Caco-2 (cell line): ENCODE measurements at places on chromosomes 11 and 22.

DNA sequence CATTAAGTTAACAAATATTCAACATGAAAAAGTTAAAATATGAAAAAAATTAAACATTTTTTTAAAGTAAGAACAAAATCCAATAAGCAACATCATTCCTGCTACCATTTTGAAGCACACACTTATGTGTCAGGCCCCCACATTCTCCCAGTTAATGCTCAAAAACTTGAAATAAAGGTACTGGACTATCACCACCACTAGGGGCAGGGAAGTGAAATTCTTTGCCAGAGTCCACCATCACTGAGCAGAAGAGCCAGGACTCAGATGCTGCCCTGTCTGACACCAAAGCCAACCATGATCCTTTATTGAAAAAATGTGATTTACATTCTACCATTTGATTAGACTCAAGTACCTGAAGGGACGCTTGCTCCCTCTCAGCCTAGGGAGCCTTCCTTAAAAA lies 39.1 kb downstream of the PITPNB start:
- peak; percentile 48 for DNase-seq
- H3K27ac ChIP-seq: peak overlapping the region; percentile 35
- no peaks in the 10 kb centered on the region for H3K36me3 ChIP-seq
- no peaks in the 10 kb centered on the region for H3K27me3 ChIP-seq
- no peak overlapping the region for H3K4me3 ChIP-seq

DNA sequence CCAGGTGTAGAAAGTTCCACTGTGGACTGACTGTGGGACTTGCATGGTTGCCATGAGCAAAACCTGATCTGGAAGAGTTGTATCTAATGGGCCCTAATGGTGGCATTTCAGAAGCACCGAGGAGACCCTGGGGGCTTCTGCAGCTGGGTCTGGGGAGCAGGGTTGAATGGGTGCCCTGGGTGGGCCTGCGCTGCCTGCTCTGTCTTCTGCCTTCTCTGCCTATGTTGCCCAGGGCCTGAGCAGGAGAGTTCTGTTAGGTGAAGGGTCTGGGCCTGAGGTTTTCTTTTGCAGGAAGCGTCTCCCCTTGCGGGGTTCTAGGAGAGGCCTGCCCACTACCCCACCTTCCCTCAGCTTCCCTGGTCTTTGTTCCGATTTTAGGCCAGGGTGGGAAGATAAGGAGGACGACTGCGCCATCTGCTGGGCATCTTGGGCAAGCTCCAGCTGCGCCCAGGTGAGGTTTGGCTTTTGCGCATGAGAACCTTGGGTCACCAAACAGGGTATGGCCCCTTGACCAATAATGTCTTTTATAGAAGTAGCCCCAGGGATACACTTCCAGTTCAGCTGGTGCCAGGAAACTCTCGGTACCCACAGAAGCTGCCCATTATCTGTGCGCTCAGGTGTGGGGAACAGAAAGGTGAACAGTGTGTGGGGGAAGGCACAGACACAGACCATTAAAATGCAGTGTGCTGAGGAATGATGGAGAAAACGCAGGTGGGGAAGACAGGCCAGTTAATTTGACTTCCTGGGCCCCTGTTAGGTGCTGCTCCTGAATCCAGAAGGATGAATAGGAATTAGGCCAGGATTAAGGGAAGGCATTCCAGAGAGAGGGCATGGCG lies 23.2 kb downstream of the COMMD9 start:
- H3K27ac ChIP-seq: no peak overlapping the region
- H3K27me3 ChIP-seq: no peaks in the 10 kb centered on the region
- H3K4me3 ChIP-seq: no peak overlapping the region
- no peaks in the 10 kb centered on the region for H3K4me1 ChIP-seq
- peak; percentile 54 for DNase-seq
- H3K36me3 ChIP-seq: no peaks in the 10 kb centered on the region

DNA sequence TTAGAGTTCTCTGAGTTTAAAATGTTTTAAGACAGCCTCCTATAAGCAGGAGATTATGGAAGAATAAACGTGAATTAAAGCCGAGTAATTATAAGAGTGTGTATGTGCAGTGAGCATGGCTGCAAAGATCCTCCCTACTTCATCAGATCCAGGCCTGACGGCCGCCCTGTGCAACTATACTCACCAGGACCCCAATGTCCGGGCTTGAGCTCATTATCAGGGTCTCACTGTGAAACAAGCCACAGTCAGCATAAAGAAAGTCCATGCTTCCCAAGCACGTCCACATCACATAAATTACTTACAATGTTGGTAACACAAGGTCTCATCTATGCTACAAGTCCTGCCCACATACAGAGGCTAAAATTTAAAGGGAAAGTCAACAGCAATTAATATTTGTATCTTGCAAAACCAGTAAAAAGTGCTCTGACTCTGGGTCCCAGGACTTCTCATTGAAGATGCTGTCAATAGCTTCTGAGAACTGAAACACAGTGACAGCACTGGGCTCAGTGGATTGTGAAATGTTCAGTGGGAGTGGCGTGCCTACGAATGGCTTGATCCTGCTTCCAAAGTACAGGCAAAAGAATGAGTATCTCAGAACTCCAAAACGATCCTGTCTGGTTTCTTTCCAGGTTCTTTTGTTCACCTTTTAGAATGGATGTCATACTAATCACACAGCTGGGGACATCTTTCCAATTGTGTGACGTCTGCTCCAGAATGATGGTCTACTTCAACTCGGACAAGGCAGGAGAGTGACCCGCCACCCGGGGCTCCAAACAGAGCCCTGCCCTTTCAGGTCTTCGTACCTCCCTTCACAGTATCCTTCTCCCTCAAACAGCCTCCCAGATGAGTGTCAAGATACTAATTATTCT lies 72.1 kb upstream of the ARFGAP3 start:
- H3K4me1 ChIP-seq: peaks cover 33% of the 10 kb centered on the region
- no peaks in the 10 kb centered on the region for H3K36me3 ChIP-seq
- no peaks in the 10 kb centered on the region for H3K27me3 ChIP-seq

DNA sequence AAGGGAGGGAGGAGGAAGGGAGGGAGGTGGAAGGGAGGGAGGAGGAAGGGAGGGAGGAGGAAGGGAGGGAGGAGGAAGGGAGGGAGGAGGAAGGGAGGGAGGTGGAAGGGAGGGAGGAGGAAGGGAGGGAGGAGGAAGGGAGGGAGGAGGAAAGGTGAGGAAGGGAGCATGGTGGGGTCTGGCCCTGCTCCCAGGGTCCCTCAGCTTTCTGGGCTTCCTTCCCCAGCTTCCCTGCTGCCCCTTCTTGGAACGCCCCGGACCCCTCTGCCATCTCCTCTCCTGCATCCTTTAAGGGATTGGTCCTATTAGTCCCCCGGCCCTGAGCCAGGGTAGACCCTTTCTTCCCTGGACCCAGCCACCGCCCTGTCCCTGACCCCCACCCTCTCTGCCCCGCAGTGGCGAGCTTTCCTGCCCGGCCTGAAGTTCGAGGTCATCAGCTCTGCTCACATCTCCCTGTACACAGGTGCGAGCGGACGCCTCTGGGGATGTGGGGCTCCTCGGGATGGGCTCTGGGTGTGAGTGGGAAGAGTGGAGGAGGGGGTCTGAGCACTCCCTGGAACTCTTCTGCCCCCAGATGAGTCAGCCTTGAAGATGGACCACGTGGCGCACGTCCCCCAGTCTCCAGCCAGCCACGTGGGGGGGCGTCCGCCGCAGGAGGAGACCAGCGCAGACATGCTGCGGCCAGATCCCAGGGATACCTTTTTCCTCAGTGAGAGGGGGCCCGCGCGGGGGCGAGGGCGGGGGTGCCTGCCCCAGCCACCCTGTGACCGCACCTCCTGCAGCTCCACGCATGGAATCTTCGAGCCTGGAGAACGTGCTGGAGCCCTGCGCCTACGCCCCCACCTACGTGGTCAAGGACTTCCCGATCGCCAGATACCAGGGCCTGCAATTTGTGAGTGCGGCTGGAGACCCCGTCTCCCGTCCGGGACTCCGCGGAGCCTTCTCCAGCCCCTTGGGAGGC lies 6.0 kb downstream of the B4GALNT4 start:
- H3K27ac ChIP-seq: no peak overlapping the region
- peaks cover 15% of the 10 kb centered on the region for H3K4me1 ChIP-seq
- H3K4me3 ChIP-seq: no peak overlapping the region
- DNase-seq: no peak
- H3K27me3 ChIP-seq: no peaks in the 10 kb centered on the region
- no peaks in the 10 kb centered on the region; the same call in none of the 2 replicates for H3K36me3 ChIP-seq

- no peak for DNase-seq
- no peaks in the 10 kb centered on the region for H3K36me3 ChIP-seq
- no peak overlapping the region for H3K27ac ChIP-seq
- no peak overlapping the region for H3K4me3 ChIP-seq
- H3K27me3 ChIP-seq: no peaks in the 10 kb centered on the region
Measured at GRCh38 chr22:40281717-40282116, 64.6 kb upstream of the ADSL start.

GRCh38 chr22:26845021-26845743 lies 187.8 kb downstream of the MIAT start:
- no peak overlapping the region for H3K4me3 ChIP-seq
- H3K36me3 ChIP-seq: no peaks in the 10 kb centered on the region
- H3K4me1 ChIP-seq: no peaks in the 10 kb centered on the region

DNA sequence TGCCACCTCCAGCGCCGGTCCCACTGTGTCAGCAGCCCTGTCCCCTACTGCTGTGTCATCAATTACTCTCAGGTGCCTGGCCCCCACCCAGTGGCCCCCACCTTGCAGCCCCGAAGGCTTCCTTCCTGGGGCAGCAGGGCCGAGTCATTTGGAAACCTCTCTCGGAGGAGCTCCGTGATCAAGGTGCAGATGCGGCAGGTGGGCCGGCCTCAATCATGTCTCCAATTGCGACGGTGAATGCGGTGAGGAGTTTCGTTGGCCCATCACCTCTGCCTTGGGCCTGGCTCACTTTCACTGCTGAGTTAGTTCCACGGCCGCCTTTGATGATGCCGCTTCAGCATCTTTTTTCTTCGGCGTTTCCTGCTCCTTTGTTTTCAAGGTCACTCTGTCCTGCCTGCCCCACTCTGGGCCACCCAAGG lies 11.3 kb upstream of the CXCR5 start:
- no peak overlapping the region for H3K27ac ChIP-seq
- H3K4me1 ChIP-seq: peaks cover 10% of the 10 kb centered on the region
- H3K4me3 ChIP-seq: no peak overlapping the region
- no peaks in the 10 kb centered on the region for H3K27me3 ChIP-seq
- no peaks in the 10 kb centered on the region for H3K36me3 ChIP-seq

DNA sequence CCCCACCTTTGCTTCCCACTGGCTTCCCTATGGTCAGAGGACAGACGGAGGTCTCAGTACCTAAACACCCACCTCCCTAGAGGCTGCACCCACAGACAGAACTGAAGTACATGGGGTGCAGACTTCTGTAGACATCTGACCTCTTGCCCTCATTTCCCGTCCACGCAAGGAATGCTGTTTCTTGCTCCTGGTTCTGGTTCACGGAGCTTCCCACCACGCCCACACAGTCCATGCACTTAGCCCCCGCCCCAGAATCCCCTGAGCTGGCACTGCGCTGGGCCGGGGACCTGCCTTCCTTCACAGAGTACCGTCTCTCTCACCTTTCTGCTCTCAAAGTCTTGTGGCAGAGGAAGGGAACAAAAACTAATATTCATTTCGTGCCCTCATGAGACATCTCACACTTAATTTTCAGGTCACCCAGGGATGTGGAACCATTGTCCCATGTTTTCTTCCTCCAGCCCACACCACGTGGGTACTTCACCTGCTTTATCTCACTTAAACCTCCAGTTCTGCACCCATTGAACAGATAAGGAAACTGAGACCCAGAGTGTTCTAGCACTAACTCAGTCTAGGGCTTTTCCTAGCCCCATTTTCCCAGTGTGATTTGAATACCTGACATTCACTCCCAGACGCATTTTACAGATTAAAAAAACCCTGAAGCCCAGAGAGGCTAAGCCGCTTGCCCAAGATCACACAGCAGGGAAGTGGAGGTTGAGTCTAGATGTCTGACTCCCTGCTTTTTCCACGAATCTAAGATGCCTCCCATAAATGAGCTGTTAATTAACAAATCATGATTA lies 5.7 kb downstream of the TMPRSS6 start:
- H3K36me3 ChIP-seq: no peaks in the 10 kb centered on the region
- H3K27me3 ChIP-seq: no peaks in the 10 kb centered on the region
- H3K4me3 ChIP-seq: no peak overlapping the region
- DNase-seq: no peak
- peaks cover 26% of the 10 kb centered on the region for H3K4me1 ChIP-seq

GRCh38 chr22:50473855-50474671 lies 772 bp downstream of the SBF1 start:
- H3K4me3 ChIP-seq: peak overlapping the region; percentile 71
- no peak for DNase-seq
- peak overlapping the region; percentile 34 for H3K27ac ChIP-seq

DNA sequence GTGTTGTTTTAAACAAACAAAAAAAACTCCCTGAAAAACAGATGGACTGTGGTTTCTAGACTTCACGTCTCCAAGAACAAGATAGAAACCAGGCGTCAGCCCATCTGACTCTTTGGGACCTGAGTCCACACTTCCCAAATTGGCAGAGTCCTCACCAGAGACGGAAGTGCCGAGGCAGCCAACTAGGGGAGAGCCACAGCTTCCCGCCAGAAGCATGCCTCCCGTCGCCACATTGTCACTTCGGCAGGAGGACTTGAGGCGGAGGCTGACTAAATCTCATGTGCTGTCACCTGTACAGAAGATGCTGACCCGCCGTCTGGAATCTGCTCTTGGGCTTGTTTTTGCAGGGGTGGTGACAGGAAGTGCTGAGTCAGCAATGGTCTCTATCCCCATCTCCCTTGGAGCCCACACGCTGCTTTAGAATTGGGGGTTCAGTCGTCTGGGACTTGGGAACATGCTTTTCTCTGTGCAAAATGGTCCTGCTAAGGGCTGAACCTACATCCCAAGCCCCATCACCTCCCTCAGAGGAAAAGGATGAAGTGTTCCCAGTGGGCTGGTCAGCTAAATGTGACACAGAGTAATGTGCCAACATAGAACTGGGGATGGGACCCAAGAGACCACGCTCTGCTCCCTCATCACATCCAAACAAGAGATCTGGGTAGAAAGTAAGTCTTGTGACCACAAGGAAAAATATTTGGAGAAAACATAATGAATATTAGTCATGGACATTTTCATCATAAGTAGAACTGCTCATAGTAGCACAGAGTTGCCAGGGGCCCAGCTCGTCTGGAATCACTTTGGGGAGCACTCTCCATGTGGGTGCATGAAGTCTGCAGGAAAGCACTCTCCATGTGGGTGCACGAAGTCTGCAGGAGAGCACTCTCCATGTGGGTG lies 152.9 kb downstream of the SNX19 start:
- H3K4me3 ChIP-seq: no peak overlapping the region
- no peak overlapping the region for H3K27ac ChIP-seq
- 0 out of 2 replicates have a peak, but pooled peaks cover 3% of the 10 kb centered on the region for H3K4me1 ChIP-seq

DNA sequence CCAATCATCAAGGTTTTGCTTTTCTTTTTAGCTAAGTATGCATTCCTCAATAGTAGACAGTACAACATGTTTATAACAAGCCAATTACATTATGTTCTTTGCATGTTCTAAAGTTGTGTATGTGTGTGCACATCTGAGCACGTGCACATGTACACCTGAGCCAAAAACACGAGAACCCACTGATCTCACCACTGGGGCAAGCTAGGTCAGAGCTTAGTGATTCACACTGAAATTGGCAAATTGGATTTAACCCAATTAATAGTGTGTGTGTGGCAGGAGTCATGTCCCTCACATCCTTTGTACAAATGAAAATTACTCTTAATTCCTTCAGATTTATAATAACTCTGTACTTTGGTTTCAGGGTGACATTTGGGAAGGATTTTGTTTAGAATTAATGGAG lies 145.7 kb upstream of the TEAD1 start:
- no peak overlapping the region for H3K4me3 ChIP-seq
- no peak for DNase-seq
